ENCODE measurements at places on chromosomes 7 and 10.

GRCh38 chr10:80133206-80133605 is 676 bp downstream of the PLAC9 start:
- no peak for DNase-seq

DNA sequence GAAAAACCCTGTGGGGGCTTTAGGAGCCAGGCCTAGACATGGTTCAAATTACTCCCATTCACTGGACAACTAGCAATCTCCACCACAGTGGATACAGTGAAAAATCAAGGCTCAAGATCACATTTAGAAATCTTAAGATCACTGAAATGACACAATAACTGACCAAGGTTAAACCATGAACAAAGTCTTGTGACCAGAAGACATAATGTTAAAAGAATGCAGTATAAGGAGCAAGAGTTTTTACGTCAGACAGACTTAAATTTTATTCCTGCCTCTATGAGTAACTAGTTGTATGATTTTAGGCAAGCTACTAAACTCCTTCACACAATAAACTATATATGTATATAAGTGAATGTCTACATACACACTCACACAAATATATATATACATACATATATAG is 68.5 kb downstream of the MICU1 start:
- DNase-seq = no peak

DNA sequence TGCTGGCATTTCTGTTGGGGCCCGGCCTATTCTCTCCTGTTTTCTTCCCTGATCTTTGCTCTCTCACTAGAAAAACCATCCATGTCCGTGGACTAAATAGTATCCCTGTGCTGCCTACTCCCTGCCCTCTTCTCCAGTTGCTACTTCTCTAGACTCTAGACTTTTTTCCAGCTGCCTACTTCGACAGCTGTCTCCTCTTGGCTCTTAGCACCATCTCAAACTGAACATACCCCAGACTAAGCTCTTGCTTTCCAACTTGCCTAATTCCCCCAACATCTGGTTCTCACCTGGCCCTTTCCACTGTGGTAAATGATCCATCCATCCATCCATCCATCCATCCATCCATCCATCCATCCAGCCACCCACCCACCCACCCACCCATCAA is 19.5 kb downstream of the ADCYAP1R1 start:
- DNase-seq = no peak

GRCh38 chr10:97713826-97714400 is 383 bp downstream of the MARVELD1 start:
- peak; percentile 89 for DNase-seq

GRCh38 chr7:97959046-97959445 is 30.9 kb downstream of the OCM2 start:
- DNase-seq = no peak

DNA sequence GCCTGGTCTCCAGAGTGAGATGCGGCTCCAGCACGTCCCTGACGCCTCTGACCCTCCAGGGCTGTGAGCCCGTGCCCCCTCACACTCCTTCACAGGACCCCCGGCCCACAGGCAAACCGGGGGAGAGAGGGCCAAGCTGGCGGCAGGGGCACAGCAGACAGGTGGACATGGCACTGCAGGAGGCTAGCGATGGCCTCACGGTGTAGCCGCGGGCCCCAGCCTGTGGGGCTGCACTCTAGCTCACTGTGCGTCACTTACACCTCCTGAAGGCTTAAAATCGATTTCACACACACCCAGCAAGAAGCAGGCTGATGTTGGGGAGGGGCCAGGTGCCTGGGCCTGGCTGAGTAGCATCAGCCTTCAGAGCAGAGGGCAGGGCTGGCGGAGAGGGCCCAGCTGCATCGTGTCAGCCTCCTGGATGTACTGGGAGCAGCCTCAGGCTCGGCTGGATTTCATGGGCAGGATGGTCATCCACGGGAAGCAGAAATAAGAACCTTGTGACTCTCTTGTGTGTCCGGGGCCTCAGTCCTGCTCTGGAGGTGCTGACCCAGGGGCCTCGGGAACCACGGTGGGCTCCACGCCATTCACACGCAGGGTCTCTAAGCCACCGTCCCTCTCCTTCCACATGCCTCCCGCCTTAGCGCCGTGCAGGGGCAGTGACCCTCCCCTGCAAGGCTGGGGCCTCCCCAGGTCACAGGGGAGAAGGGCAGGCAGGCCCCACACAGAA is 19.4 kb upstream of the KNDC1 start:
- DNase-seq = peak; percentile 42

DNA sequence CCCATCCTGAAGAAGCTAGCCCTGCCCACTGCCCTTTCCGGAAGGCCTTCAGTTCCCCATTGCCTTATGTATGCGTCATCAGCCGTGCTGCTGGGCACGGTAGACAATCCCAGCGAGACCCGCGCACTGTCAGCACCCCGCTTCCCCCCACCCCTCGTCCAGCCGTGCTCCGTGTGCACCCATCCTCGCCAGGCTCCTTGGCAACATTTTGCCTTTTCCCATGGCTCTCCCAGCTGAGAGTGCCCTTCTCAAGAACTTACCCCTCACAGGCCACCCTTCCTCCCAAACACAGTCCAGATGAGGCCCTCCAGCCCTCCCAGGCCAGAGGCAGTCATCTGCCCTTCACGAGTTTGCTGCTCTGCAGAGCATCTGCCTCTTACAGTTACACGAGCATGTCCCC is 633.8 kb upstream of the FOXK1 start:
- no peak for DNase-seq

- DNase-seq = no peak
These were observed 1010.9 kb upstream of the PHF14 start for GRCh38 chr7:9962742-9963141.

GRCh38 chr10:30171601-30172000 is 112.2 kb upstream of the JCAD start:
- DNase-seq = no peak

DNA sequence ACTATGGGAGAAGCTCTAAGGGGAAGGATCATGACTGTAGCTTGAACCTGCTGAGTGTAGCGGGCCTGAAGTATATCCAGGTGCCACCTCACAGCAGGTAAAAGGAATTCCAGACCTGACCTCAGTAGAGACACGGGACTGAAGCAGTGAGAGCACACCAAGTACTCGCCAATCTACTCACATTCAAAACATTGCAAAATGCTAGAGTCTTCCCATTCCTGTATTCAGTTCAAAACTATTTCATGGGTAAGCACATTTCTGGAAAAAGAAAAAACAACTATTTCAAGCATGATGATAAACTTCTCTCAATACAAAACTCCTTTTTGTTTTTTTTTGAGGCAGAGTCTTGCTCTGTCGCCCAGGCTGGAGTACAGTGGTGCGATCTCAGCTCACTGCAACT is 121.9 kb upstream of the AUTS2 start:
- no peak for DNase-seq

- DNase-seq = no peak
These were observed 70.8 kb upstream of the ASAH2 start for GRCh38 chr10:50322077-50322476.

GRCh38 chr7:74020390-74020789 is 7.6 kb upstream of the ELN start:
- DNase-seq = no peak

DNA sequence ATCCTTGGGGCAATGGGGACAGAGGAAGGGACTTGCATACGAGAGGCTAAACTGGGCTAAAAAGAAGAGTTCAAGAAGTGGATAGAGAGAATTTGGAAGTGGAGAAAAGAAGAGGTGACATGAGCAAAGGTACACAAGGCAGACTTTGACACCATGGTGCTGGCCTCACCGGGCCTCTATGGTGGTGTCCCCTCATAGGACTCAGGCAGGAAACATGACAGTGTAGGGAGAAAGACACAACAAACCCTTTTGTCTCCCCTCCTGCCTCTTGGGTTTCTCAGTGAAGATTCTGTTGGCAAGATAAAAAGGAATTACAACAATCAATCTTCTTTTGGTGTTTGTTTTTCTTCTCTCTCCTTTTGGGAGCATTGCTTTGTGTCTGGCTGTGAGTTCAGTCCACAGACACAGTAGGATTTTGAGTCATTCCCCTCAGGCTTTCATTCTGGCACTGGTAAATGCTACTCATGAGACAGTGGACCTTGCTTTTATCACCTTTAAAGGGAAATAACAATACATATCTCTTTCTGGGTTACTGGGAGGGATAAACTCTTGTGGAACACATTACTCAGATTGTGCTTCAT is 827.7 kb downstream of the TNS3 start:
- DNase-seq = peak; percentile 78

DNA sequence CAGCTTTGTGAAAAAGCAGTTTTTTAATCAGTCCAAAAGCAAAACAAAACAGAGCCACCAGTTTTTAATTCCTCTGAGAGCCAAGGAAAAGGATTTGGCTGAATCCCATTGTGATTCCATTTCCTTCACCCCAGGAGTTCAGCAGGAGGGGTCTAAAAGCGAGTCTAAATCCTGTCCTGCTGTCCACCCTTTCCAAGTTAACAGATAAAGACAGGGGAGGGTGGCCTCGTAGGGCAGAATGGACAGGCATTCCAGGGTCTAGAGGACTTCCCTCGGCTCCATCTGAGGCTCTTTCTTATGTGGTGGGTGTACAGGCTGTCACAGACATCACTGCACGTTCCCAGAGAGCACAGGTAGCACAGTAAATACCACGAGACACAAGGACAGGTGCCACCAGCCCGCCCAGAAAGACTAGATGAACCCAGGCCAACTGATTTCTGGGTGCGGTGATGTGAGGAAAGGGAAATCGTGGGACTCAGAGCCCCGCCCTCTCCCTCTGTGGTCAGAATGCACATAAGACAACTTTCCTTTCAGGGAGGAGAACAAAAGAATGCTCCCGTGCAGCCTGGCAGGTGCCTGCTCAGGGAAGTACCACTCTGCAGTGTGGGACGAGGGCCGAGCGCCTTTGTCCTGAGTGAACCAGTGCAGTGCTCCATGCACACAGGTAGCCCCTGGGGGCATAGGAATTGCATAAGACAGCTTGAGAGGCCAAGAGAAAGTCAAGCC is 119.7 kb downstream of the ABLIM1 start:
- DNase-seq = no peak

- DNase-seq = no peak
These were observed 382.3 kb upstream of the MTPN start for GRCh38 chr7:136359333-136359903.

- no peak for DNase-seq
These were observed 112.8 kb downstream of the PRLHR start for GRCh38 chr10:118482393-118483331.

DNA sequence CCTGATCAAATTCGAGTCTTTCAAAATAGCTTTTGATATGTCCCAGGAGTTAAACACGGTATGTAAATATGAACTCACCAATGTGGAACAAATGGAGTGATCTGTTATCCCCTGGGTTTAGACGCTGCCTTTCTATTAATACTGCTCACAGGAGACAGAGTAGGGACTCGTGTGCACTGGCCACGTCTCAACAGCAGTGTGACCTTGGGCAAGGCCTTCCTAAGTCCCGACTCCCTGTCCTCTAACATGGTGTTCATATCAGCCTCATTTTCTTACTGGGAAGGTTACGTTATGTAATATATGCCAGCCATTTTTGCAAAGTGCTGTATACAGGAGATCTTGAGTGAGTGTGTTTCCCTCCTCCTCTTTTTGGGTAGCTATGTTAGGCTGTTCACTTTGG is 1.8 kb downstream of the WDR37 start:
- no peak for DNase-seq

GRCh38 chr7:2431260-2431867 is 28.0 kb downstream of the CHST12 start:
- peak; percentile 62 for DNase-seq

DNA sequence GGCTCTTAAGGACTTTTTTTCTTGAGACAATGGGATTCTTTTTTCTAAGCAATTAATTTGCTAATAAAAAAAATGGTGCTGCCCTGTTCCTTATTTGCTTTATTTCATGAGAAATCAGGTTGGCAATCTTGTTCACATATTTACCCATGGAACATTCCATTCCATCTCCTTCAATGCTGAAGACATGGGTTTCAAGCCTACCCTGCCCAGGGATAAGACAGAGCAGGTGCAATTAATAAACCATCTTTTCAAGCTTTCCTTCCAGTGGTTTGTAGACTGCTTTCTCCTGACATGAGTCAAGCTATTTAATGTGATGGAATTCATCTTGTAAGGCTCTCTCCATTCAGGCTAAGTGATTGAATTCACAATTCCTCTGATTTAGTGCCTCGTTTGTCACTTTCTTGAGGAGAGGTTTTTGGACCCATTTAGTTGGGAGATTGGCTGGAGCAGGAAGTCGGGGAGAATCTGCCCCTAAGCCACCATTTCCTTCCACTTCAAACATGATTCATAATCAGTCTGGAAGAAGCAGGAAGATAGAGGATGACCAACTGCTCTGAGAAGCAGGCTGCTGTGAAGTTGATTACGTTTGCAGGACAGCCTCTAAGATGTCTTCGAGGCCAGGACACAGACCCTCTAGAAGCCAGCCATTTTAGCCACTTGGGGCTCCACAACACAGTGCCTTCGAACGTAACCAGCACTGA is 552.4 kb upstream of the GALNT17 start:
- DNase-seq = no peak

- no peak for DNase-seq
These were observed 7.5 kb downstream of the BNIP3 start for GRCh38 chr10:131974034-131974817.

GRCh38 chr7:33425929-33426678 is 296.7 kb downstream of the BBS9 start:
- no peak for DNase-seq

GRCh38 chr7:92698237-92698841 is 108.1 kb upstream of the FAM133B start:
- DNase-seq = peak; percentile 64

GRCh38 chr10:30534465-30535144 is 94.9 kb downstream of the LYZL2 start:
- DNase-seq = peak; percentile 77

- DNase-seq = no peak
These were observed 362.8 kb downstream of the SFMBT2 start for GRCh38 chr10:7048061-7048460.

GRCh38 chr7:27971171-27971812 is 209.3 kb downstream of the JAZF1 start:
- DNase-seq = no peak

- no peak for DNase-seq
These were observed 349.6 kb downstream of the TFEC start for GRCh38 chr7:115680921-115681320.

GRCh38 chr7:94655848-94656657 is at the start of gene SGCE:
Gene SGCE, minus strand, starts transcription at chr7:94656133. Its CDS starts 35 bp downstream, at chr7:94656098.
- peak; percentile 92 for DNase-seq

- peak; percentile 91 for DNase-seq
These were observed 295.4 kb downstream of the PRPF18 start for GRCh38 chr10:13882119-13882711.

- no peak for DNase-seq
These were observed 176.7 kb upstream of the LRRN3 start for GRCh38 chr7:110914263-110914662.

DNA sequence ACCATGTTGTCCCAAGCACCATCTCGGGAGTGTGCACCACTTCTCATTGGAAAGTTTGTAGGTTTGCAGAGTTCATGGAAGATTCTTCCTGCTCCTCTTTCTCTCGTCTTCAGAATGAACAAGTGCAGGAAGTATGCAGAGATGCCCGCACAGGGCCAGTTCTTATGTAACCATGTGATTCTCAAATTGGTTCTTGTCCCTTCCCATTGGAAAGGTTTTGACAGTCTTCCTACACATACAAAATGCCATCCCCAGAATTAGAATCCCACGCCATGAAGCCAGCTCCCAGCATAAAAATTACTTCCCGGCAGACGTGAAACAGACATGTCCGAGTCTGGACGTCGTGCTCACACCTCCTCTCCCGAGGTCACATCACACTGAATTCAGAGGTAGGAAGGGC is 251.6 kb downstream of the ELMO1 start:
- DNase-seq = no peak
